ENCODE measurements at places on chromosomes 7 and 10. TPM values are rescaled to one million over a fixed set of nuclear protein-coding genes. Genes with fewer than 3 reads are reported as not detected.

DNA sequence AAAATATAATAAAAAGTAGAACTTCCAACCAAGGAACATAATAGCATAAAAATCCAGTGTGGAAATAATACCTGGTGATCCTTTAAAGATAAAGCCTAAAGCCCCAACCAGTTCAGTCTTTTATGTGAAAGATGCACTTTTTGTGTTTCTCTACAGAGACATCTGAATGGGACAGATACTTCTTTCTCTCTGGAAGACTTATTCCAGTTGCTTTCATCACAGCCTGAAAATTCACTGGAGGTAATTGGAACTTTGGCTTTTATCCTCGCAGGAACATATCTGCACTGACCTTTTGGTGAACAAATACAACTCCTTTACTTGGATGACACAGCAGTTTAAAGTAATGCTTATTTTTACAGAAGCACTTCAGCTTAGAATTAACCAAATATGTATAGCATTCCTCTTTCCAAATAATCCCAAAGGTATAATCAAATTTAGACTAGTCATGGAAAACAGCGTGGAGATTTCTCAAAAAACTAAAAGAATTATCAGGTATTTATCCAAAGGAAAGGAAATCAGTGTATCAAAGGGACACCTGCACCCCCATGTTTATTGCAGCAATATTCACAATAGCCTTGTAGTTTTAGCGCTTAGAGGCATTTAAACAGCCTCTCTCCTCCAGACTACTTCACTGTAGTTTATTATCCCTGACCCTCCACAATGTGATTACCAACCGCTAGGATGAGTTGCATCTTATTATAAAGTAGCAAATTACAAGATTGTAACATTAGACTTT, 16.8 kb downstream of the HNRNPA2B1 start:
- no peak for DNase-seq

The TUBAL3 gene
- not detected for total RNA-seq

DNA sequence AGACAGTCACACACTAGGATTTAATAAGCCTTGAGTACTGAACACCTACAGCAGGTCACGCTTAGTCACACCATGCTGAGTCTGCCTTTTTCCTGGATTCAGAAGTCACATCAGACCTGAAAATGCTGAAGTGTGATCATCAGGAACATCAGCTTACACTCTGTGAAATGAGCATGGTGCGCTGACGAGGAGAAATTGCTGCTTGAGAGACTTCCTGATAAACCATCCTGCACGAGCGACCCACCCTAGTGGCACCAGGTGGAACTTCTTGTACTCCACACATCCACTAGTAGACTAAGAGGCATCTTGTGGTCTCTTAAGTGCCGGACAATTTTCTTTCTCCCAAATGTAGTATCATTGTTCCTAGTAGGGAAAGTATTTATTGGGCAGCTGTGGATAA, 51.8 kb upstream of the MRLN start:
- DNase-seq: no peak

DNA sequence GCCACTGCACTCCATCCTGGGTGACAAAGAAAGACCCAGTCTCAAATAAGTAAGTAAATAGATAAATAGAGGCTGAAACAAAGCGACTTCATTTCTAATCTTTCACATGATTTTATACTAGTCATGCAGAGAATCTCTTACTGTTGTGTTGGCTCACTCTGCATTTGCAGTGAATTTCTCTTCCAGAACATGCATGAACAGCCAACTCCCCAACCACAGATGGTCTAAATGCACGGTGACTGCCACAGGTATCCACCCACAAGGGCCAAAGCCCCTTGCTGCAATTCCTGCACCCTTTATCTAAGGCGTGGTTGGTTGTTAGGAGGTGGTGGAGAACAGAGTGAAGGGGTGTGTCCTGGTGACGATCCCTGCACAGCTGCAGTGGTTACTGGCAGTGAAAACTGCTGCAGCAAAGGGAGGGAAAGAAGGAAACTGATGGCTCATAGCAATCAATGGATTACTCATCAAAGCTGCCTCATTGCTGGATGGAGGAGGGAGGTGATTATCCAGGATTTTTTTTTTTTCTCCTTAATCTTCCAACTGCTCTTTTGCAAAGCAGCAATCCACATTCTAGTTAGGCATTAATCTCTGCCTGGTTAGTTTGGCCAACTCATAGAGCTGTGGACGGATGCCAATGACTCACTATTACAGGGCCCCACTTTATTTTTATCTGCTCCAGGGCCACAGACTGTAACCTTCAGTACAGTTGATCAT, 50.6 kb downstream of the PRTFDC1 start:
- DNase-seq: no peak

The AP1S1 gene
- total RNA-seq: 10.8 TPM

The KIF5B gene
- total RNA-seq: 55.6 TPM

DNA sequence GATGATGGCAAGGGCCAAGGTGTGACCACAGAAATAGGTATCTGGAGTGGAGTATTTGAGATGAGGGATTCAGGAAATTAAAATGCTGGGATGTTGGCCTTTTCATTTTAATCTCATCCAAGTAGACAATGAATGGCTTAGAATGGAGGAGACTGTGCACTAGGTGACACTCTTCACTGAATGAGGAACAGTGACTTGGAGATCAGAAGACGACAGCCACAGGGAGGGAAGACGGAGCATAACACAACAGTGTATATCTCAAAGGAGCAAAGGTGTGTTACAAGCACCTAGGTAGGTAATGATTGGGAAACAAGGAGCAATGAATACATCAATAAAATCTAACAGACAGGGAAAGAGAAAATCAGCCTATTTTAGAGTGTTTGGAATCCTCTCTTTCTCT, 4.1 kb upstream of the TAX1BP1 start:
- no peak for DNase-seq

- no peak for DNase-seq
These were observed 721.1 kb upstream of the C7orf33 start for GRCh38 chr7:147869456-147869855.

DNA sequence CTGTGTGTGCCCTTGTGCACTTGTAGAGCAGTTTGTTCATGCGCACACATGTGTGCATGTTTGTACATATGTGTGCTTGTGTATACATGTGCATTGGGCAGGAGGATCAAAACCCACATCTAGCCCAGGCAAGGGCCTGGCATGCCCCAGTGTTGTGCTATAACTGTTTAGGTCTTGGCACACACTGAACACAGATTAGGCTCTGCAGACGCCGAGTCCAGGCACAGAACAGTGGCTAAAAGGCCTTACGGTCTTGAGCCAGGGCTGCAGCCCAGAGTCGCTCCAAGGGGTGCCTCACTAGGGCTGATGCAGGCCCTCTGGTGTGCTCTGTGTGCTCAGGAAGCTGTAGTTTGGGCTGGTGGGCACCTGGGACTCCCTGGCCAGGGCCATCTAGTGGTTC, 55.7 kb downstream of the YKT6 start:
- DNase-seq: no peak

All from CD4-positive, alpha-beta memory T cell (primary cell).